ENCODE measurements at places on chromosomes 7 and 10.

DNA sequence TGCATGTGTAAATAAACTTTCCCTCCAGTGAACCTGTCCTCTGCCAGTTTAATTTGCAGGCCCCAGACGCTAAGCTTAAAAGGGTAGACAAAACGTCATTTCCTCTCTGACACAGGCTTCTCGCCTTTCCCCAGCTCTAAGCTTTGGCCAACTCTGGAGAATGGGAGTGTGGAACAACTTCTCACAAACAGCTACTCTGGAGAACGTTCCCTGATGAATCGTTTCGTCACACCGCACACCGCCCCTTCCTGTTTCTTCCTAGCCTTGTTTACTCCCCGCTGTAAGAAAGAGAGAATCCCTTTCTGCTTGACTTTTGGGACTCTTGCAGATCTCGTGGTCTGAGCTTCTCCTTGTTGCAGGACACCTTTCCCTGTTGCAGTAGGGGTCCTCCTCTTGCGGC is 564.2 kb downstream of the TCERG1L start:
- no peak for DNase-seq

DNA sequence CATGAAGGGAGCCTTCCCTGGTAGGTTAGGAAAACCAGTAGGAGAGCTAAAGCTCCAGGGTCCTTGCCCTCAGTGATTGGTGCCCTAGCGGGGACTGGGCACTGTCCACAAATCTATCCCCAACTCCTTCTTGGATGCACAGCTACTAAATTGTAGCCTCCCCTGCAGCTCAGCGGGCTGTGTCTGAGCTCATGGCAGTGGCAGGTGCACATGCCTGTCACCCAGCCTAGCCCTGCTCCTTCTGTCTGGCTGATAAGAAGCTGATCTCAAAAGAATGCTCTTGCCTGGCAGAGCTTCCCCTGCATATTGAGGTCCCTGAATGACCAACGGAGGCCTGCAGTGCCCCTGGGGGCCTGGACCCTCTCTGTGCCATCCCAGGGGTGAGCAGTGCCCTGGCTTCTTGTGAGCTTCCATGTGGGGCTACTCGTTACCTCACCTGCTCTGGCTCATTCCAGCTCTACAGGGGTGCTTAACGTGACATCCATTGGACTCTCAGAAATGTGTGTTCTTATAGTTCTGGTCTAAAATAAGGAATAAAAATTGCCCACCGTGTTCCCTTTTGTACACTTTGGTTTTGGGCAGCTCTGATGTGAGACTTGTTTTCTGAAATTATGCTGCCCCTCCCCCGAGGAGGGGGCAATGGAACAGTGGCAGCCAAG is 59.8 kb upstream of the ANTXRL start:
- DNase-seq, result no peak

- no peak for DNase-seq
Observed at GRCh38 chr10:6465437-6465836, 114.6 kb downstream of the PRKCQ start.

DNA sequence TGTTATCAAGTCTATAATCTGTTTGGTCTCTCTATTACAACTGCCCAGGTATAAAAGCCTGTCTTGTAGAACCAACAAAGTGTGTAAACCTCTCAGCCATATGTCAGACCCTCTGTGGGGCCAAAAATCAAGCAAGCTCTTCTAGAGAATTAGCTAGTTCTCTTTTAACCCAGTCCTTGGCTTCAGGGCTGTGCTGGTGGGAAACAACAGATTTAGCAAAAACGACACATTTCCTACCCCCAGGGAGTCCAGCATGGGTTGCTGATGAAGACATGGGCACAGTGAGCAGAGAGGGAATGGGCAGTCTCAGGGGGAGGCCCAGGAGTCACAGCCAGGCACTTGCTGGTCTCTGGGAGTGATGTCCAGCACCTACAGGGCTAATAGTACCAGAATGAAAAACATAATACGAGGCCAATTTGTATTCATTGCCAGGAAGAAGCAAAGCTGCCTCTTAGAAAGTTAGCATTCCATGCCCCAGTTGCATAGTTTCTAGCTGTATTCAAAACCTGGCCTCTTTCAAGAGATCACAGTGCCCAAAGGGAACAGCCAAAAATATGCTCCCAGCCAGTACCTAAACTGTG is 80.1 kb downstream of the FRMD4A start:
- DNase-seq, result no peak

DNA sequence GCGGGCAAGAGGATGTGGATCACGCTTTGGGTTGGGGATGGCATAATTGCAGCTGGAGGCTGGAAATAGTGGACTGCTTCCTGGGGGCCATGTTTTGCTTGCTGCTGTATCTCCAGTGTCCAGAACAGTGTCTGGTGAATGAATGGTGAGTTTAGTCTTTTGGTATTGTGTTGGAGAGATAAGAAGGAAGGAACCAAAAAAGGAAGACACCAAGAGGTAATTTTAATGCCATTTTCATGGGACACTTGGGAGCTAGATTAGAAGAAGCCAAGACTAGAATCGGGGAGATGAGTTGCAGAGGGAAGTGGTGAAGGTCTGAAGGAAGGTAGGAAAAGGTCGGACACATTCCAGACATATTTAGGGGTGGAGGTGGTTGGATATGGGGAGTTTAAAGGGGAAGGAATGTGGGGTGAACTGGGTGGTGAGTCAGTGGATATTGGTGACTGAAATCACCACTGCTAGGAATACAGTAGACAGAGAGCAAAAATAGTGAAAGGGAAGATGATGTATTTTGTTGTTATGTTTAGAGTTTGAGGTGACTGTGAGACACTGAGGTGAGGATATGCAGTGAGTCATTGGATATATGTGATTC is 76.7 kb downstream of the CCNY start:
- peak; percentile 30 for DNase-seq

- no peak for DNase-seq
Observed at GRCh38 chr10:86450806-86451603, 70.6 kb downstream of the WAPL start.

GRCh38 chr10:62491597-62491996 is 117.4 kb downstream of the ZNF365 start:
- no peak for DNase-seq

- no peak for DNase-seq
Observed at GRCh38 chr10:37965006-37965405, 11.4 kb downstream of the ZNF25 start.

- no peak for DNase-seq
Observed at GRCh38 chr7:106829496-106829895, 35.6 kb upstream of the PIK3CG start.

DNA sequence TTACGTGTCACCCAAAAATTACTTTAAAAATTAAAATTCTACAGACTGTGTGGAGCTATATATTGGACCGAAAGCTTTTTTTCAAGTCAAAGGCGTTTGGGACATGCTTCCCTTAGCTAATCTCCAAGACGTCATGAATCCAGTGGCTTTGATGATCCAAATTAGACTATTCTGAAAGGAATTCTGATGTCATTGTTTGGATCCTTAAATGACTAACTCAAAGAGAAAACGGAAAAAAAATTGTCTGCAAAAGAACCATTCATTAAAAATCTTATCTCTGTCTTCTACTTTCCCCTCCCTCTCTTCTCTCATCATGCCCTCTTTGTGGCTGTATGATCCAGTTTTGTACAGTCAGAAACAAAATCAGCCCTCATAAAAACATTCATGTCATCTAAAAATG is 161.8 kb downstream of the ETV1 start:
- DNase-seq, result no peak

- no peak for DNase-seq
Observed at GRCh38 chr7:113652501-113652900, 266.3 kb downstream of the PPP1R3A start.

- no peak for DNase-seq
Observed at GRCh38 chr7:24560772-24561171, 12.5 kb upstream of the PALS2 start.

GRCh38 chr7:6074612-6075380 is 43.6 kb downstream of the ANKRD61 start:
- DNase-seq, result no peak

DNA sequence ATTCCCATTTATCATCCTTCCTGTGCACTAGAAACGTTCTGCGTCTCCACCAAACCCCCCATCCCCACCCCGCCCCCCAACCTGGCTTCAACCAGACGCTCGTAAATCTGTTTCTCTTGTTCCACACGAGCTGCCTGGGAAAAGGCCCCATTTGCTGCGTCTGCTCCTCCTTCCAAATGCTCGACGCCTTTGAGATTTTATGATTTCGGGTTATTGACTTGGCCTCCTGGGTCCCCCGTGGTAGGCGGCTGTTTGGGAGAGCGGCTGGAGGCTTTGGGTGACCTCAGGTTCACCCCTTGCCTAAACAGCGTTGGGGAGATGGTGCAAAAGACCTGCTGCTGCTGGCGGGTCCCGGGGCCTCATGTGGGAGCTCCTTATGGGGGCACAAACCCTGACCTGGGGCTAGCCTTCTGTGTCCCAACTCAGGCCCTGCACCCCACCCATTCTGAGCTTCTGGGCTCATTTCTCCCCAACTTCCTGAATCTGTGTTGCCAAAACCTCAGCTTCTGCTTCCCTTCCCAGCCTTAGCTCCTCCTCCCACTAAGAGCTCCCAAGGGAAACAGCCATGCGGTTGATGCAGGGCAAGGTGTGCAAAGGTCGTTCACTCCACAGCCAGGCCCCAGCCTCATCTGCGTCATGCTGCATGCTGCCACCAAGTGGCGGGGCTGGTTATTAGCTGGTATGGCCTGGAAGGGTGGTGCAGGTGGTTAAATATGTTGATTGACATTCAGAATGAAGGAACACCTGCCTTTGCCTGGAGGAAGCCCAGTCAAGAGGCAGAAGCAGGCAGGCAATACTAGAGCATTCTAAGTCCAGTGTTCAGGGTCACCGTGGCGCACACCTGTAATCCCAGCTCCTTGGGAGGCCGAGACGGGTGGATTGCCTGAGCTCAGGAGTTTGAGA is 49.1 kb upstream of the ELN start:
- DNase-seq, result no peak

DNA sequence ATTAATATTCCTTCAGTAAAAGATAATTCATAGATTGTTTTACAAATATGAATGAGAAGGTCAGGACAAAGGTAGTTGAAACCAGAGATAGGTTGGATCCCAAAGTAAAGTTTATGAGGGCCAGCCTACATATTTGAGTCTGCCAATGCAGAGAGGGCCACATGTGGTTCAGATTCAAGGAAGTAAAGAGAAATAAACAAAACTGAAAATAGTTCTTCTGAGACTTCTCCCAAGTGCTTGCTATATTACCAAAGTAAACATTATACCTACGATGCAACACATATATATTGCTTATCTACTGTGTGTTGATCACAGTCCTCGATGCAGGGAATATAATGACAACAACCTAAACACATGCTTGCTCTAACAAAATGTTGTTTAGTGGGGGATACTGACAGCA is 109.8 kb downstream of the MALRD1 start:
- no peak for DNase-seq

DNA sequence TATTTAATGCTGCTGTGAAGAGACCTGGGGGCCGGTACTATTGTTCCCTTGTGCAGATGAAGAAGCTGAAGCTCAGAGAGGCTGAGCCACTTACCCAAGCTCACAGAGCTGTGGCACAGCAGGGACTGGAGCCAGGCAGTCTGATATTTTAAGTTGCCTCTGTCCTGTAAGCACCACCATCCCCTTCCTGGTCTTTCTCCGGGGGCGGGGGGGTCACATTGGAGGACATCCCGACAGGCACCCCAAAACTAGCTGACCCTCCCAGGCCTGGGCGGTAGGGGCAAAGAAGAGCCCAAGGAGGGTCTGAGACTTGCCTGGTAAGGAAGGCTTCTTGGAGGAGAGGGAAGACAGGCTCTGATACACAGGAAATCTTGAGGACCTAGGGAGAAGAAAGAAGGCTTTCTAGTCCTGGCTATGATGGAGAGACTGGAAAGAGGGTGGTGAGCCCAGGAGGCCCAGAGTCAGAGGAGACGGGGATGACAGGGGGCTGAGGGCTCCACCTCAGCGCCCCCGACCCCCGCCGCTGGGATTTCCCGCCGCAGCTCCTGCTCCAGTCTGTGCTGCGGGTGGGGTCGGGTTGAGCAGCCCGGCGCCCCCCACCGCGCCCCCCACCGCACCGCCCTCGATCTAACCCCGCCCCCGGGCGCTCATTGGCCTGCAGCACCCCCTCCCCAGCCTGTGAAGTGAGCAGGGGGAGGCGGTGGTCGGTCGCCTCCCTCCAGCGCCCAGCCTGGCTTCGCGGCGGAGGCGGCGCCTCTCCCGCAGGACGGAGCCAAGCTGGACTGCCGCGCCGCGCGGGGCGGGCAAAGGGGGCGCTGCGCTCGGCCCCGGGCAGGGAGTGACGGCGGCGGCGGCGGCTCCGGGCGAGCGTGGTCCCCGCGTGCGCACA is at the start of gene ADCYAP1R1:
ADCYAP1R1 (plus strand) TSS at position 711 of the 889 bp plus-strand sequence. CDS start 10,957 bp downstream, outside the sequence.
- DNase-seq, result no peak

GRCh38 chr7:134885967-134886352 is 100.3 kb upstream of the AGBL3 start:
- peak; percentile 9 for DNase-seq

GRCh38 chr7:19133886-19134285 is 11.3 kb downstream of the FERD3L start:
- DNase-seq, result no peak

- DNase-seq, result no peak
Observed at GRCh38 chr10:108601851-108602250, 1321.5 kb downstream of the XPNPEP1 start.

- no peak for DNase-seq
Observed at GRCh38 chr10:3131098-3131497, 41.5 kb downstream of the PITRM1 start.

DNA sequence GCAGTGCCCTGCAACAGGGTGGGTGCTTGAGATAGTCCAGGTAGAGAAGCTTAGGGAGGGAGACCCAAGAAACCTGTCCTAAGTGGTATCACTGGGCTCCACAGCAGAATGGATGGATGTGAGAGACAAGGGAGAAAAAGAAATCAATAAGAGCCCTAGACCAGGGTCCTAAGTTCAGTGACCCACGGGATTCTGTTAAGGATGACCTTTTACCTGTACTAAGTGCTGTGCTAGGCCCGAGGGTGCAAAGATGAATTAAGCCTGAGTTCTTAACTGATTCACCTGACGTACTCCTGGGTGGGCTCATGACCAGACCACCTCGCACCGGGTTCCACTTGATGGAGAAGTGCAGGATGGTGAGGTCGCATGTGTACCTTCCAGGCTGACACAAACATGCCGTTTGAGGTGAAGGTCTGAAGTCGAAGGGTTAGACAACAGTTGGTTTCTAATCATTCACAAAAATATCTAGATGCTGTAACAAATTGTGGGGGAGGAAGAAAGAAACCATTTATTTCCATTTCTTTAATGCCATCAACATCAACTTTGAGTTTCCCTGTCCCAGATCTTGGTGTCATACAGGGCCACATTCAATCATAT is 166.5 kb downstream of the HERPUD2 start:
- no peak for DNase-seq

DNA sequence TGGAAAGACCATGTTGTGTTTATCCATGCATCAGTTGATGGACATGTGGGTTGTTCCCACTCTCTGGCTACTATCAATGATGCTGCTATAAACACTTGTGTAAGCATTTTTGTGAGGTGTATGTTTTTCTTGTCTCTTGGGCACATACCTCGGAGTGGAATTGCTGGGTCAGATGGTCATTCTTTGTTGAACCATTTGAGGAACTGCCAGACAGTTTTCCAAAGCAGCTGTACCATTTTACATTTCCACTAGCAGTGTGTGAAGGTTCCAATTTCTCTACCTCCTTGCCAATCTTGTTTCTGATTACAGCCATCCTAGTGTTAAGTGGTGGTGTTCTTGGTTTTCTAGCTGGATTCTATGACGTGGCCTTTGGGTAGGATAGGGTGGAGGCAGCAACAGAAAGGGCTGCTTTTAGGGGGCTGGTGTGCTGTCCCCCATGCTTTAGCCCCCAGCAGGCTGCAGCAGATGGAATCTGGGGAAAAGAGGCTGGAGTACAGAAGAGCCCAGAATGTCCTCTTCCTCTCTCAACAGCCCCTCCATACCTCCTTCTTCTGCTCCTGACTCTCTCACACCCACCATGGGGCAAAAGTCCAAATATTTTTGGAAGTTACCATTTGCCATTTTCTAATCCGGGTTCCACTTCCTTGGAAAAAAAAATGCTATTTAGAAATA is 352.7 kb downstream of the FRMD4A start:
- DNase-seq, result no peak

GRCh38 chr10:72375173-72375572 is 20.5 kb upstream of the DNAJB12 start:
- no peak for DNase-seq
